ENCODE measurements at places on chromosomes 6 and 20.

DNA sequence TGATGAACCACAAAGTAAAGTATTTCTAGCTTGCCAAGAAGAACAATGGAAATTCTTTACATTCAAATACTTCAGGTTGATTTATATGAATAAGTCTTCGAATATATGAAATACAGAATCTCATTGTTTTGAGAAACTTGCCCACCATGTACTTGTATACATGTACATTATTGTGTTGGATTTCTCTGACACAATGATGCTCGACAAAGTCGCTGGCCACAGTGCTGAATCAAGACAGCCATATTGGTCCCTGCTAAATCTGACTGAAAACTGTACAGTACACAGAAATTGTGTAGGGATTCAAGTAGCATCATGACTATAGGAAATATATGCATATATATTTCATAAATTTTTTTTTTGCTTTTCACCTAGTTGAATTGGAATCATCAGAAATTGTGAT lies 13.1 kb upstream of the LIN28B start:
- DNase-seq, result peak; percentile 43

GRCh38 chr6:50842446-50842845 lies 23.8 kb downstream of the TFAP2B start:
- no peak for DNase-seq

- DNase-seq, result no peak
Measured at GRCh38 chr6:116158641-116159040, 32.7 kb upstream of the COL10A1 start.

- no peak for DNase-seq
Measured at GRCh38 chr20:37902504-37903313, at the start of gene VSTM2L. VSTM2L (plus strand) TSS chr20:37903127; CDS start chr20:37903351, 224 bp downstream.

GRCh38 chr20:60239956-60240355 lies 281.7 kb downstream of the CDH26 start:
- DNase-seq, result no peak

DNA sequence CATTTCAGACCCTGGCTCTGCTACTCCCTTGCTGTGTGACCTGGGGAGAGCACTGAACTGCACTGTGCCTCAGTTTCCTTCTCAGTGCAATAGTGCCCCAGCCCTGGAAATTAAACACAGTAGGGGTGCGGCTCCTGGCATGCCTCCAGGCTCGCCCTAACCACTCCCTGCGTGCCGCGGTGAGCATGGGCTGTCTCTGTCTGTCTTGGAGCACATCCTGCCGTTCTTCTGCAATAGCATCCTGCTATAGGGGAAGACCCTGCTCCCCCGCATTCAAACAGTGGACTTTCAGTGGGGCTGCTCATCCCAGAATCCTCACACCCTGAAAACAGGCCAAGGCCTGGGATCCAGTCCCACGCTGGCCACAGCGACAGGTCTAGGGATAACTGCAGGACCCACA lies 129.5 kb downstream of the FOXC1 start:
- no peak for DNase-seq

- DNase-seq, result no peak
Measured at GRCh38 chr6:1610497-1611321, 994 bp downstream of the FOXC1 start.

GRCh38 chr6:33621711-33622388 lies 728 bp downstream of the ITPR3 start:
- no peak for DNase-seq

- DNase-seq, result peak; percentile 61
Measured at GRCh38 chr6:150016324-150017185, 8.8 kb downstream of the RAET1L start.

GRCh38 chr20:38184101-38184500 lies 19.0 kb upstream of the TGM2 start:
- no peak for DNase-seq

DNA sequence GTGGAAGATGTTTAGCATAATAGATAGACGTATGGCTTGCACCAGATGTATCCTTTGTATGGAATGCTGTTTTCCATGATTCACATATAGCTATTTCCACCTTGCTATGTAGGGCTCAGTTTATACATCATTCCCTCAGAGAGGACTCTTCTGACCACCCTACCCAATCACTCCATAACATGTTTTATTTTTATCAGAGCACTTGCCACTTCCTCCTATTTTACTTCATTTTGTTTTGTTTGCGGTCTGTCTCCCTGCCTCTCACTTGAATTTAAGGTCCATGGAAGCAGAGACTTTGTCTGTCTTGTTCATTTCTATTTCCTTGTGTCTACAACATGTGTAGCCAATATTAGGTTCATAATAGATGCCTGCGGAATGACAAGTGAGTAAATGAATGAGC lies 266.9 kb upstream of the CITED2 start:
- peak; percentile 61 for DNase-seq

DNA sequence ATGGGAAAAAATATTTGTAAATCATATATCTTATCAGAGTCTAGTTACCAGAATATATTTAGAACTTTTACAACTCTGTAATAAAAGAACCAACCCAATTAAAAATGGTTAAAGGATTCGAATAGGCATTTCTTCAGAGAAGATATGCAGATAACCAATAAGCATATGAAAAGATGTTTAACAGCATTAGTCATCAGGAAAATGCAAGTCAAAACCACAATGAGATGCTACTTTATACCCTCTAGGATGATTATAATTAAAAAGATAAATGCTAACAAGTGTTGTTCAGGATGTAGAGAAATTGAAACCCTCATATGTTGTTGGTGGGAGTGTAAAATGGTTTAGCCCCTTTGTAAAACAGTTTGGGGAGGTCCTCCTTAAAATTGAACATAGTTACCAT lies 94.1 kb downstream of the LRRC1 start:
- no peak for DNase-seq

DNA sequence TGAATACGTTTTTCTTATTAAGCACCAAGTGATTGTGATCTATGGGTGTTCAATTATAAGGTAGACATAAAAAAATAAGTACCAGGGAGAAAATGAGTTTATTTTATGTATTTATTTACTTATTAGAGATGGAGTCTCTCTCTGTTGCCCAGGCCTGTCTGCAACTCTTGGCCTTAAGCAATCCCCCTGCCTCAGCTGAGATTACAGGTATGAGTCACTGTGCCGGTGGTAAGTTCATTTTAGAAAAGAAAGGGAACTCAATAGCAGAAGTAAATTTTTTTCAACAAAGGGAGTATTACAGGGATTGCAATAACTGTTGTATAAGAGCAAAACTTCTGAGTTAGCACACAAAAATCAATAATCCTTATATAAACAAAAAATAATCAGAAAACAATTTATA lies 98.7 kb upstream of the FUT9 start:
- peak; percentile 36 for DNase-seq

GRCh38 chr20:1390581-1391403 lies 2.1 kb downstream of the FKBP1A start:
- no peak for DNase-seq

- DNase-seq, result no peak
Measured at GRCh38 chr20:18727032-18727508, 86.5 kb upstream of the SCP2D1 start.

DNA sequence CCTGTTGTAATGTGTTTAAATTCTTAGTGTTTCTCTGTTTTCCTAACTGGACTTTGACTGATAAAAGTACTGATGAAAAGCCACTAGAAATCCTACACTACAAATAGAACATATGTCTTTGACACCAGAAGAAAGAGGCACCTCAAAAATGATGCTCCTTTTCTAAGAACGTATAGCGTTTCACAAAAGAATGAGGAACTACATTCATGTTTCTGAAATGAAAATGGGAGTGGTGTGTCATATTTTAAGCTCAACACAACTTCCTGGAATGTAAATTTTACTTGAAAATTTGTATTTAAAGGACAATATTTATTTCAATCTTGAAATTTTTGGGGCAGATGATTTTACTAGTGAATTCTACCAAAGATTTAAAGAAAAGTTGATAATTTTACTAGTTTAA lies 35.3 kb downstream of the KIAA0408 start:
- DNase-seq, result peak; percentile 53

- no peak for DNase-seq
Measured at GRCh38 chr20:45957021-45957941, 14.7 kb downstream of the ZNF335 start.

GRCh38 chr6:15962449-15962764 lies 166.5 kb upstream of the MYLIP start:
- peak; percentile 15 for DNase-seq

DNA sequence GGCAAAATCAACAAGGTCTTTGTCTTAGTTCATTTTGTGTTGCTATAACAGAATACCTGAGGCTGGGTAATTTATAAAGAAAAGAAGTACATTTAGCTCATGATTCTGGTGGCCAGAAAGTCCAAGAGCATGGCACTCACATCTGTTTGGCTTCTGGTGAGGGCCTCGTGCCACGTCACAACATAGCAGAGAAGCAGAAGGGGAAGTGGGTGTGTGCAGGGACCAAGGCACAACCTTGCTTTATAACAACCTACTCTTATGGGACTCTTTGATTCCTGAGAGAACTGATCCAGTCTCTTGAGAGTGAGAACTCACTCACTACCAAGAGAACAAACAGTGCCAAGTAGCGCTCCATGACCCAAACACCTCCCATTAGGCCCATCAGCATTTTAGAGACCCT lies 25.4 kb downstream of the GABRR2 start:
- DNase-seq, result no peak

- no peak for DNase-seq
Measured at GRCh38 chr6:19697744-19698290, 139.4 kb upstream of the ID4 start.

DNA sequence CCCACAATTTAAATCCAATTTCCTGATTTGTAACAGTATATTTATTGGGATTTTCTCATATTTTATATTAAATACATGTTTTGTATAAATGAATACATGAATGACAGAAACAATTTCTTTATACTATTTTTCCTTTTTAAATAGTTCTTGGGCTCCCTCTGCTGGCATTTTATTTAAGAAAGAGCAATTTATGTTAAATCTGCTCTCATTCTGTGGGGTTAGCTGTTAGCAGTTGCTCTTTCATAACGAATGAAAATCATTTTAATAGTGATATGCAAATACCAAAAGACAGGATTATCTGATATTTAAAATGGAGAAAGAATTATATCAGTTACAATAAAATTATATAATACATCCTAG lies 118.3 kb downstream of the RALGAPA2 start:
- peak; percentile 69 for DNase-seq

GRCh38 chr6:30964075-30964474 lies 19.4 kb upstream of the MUC21 start:
- DNase-seq, result no peak

DNA sequence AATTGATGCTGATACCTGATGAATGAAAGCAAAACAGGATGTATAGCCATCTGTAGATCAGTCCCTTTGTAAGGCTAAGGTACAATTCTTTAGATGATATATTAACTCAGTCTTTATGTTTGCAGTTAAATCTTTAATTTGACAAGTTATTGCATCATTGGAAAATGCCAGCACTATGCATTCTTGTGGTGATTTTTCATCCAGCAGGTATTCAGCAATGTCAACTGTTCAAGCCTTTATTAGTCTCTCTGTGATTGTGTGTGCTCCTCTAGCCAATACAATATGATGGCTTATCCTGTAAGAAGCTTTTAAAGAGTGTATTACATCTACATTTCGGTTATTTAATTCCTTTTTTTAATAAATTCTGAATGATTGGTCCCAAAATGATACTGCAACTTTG lies 34.3 kb downstream of the HLA-DMB start:
- no peak for DNase-seq

DNA sequence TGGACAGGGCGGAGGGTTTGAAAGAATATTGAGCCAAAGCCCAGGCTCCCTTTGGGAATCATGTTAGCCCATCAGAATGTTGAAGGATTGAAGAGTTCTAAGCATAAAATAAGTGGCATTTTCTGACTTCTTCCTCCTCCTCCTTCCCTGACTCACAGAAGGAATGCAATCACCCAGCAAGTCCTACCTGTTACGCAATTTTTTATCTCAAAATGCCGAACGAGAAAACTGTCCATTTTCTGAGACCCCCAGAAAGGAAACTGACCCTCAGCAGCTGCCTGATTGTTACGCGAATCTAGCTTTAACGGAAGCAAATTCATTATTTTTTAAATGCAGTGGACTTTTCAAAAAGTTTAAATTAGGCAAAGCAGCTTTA lies 4.7 kb upstream of the DNAJC5 start:
- no peak for DNase-seq

- DNase-seq, result peak; percentile 57
Measured at GRCh38 chr6:143276436-143276835, 174.1 kb downstream of the ADAT2 start.

DNA sequence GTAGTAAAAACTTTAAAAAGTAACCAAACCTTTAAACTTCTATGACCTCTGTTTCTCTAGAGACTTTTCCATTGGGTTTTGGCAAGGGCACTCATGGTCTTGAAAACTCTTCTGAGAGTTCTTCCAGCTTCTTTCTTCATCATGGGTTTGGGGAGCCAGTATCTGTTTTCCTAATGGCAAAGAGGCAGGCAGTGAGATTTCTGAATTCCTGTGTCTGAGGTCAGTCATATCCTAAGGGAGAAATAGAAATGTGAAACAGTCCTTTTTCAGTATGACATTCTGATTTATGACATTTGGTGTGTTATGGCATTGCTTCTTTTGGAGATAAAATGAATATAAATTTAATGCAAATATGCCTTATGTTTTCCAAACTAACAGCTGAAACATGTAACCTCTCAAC lies 518.5 kb upstream of the MARCKS start:
- DNase-seq, result no peak

DNA sequence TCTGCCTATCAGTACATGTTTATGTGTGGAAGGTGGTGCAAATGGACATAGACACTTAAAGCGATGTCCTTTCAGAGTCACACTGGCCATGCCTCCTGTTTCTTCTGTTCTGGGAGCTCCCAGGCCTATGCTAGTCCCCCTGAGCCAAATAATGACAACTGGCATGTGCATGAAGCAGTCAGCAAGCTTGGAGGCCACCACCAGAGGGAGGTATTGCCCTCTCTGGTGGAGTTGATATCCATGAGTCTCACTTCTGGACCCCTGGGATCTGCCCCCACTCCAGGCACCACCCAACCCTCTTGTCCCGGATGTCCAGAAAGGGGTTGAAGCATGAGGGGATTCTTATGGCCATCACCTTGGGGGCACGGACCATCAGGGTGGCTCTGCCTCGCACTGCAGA lies 172.2 kb downstream of the AIG1 start:
- DNase-seq, result peak; percentile 25

DNA sequence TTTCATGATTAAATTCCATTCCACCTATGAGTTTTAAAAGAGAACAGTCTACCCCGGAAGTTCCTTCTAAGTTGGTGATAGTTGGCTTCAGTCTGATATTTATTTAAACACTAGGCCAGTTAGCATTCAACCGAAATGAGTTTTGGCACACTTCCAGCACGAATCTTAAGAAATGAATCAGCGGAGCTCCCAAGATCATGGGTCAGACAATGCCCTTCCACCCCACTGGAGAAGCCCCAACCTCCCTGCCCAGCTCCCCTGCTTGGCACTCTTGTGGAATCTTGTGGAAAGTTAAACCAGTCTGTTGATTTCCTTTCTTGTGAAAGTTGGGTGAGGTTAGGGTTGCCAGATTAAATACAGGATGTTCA lies 64.3 kb downstream of the MKKS start:
- DNase-seq, result no peak

DNA sequence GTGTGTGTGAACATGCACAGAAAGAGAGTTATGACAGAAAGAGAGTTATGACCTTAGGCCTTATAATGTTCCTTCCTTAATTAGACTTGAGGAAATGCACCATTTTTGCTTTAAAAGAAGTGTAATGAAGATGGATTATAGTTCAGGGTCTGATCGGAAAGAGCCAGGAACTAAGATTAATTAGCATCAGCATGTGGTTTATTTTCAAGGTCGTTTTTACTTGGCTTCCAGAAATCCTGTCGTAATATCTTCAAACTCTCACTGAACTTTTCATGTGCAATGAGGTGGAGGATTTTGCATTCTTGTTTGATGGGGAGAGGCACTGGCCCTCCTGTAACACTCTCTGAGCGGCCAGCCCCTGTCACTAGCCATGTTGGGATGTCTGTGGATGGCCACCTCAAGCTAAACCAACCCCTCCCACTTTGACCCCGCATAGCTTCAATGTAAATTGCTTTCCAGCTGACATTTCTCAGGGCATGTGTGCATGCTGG lies 116.8 kb downstream of the CDC5L start:
- DNase-seq, result no peak

All from Kasumi-1 (cell line).